HT1080 (cell line): ENCODE measurements at places on chromosomes 5 and 9. TPM values are rescaled to one million over a fixed set of nuclear protein-coding genes. Genes with fewer than 3 reads are reported as not detected.
A peak's percentile ranks its signal among the peaks of the same experiment; 100 is the strongest.

GRCh38 chr5:126374109-126374416 is 49.1 kb upstream of the GRAMD2B start:
- no peak for DNase-seq

DNA sequence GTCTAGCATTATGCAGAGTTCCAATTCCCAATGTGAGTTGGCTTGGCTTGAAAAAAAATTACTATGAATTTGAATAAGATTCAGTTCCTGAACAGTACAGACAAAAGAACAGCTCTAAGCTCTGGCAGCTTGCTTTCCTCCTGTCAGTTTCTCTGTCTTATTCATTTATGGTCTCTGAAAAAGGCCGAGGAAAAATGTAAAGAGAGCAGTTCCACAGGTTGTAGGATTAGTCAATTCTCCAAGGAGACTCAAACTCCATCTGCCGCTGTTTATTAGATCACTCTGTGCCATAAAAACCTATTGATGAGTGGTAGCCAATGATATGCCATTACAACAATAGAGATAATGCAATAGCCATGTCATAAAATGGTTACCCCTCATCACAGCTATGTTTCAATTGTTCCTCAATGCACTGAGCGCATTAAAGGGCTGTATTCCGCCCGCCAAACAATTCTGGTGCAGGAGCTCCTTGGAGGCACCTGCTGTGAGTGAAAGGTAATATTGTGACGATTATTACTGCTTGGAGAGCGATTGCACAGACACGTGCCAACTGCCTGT is 188.2 kb downstream of the ARRDC3 start:
- DNase-seq: no peak

- no peak for DNase-seq
These were observed 271.5 kb downstream of the DOCK8 start for GRCh38 chr9:486156-486555.

- DNase-seq: peak; percentile 52
These were observed 300.7 kb downstream of the MLLT3 start for GRCh38 chr9:20321423-20322082.

- no peak for DNase-seq
These were observed 31.5 kb downstream of the ZSWIM6 start for GRCh38 chr5:61363401-61364114.

The DELE1 gene
- 55.7 and 58.9 TPM in 2 replicates for total RNA-seq

DNA sequence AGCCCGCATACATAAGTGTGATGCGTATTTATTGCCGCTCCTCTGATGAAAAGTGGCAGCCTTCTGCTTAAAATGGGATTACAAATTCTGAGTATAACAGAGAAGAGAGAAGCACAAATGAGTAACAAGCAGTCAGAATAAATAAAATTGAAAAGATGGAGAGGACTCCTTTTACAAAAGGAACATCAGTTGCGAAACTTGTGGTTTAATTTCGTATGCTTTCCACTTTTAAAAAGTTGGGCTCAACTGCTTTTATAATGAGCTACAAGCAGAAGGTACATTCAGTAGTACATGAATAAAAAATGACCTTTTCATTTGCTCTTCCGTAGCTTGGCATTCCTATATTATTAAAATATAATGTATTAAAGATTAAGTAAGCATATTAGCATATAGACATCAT is 320.0 kb downstream of the FBXL17 start:
- no peak for DNase-seq

The GPR151 gene
- total RNA-seq: not detected in 2 replicates
